ENCODE measurements at places on chromosomes 5 and 9.

DNA sequence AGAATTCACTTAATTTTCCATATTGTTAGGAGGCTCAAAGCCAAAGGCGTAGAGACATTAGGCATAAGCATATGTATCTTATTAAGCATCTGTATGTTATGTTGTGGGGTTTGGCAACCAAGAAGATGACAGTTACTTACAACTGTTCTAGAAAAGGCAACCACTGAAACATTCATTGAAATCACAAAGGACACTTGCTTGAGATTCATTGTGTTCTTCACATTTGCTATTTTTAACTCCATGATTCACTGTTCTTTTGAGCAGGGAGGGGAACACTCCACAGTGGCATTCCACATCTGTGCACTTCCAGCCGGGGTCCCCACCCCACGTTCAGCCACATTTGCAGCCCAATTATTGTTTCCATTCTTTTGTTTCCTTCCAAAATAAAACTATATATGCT lies 107.1 kb downstream of the PALM2AKAP2 start:
- no peak for DNase-seq

DNA sequence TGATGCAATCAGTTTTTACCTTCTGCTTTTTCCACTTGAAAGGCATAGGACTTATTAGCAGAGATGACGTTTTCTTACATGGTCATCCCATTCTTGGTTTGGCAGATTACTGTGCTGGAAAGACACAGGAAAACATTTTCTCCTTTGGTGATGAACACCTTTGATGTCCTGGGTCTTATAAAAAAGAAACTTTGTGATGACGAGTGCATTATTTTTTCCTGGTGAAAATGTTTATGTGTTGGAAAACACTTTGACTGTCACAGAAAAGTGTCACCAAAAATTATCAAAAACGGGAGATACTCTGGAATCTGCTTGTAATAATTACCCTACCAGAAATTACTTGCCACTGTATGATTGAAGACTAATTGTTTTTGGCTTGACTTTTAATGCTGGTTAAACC lies 2020.9 kb downstream of the MAT2B start:
- no peak for DNase-seq

DNA sequence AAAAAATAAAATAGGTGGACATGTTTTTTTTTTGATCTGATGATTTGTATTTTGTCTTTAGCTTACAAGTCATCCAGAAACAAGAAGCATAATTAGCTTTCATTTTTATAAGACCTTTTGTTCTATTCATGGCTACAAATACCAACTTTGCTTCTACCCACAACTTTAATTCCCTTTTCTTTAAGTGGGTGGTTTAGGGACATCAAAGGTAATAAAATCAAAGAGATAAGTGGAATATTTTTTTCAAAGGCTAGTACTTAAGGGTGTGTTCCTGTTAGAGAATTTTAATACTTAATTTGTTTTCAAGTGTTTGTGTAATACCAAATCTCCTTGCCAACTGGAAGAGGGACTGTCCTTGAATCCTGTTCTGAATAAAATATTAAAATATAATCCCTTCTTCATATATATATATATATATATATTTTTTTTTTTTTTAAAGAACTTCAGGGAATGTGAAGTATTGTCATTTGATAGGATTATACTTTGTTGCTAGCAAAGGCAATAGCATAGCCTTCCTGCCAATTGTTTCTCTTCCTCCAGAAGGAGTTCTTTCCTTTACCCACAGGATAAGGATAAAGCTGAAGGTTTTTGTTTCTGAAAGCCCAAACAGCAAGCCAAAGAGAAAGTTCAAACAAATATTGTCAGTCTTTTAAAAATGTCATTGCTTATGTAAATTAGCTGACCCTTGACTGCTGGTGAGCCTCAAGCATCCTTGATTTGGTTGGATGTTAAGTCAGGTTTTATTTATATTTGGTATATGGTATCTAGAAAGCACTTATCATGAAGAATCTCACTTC lies 108.9 kb downstream of the PAM start:
- DNase-seq, result no peak

DNA sequence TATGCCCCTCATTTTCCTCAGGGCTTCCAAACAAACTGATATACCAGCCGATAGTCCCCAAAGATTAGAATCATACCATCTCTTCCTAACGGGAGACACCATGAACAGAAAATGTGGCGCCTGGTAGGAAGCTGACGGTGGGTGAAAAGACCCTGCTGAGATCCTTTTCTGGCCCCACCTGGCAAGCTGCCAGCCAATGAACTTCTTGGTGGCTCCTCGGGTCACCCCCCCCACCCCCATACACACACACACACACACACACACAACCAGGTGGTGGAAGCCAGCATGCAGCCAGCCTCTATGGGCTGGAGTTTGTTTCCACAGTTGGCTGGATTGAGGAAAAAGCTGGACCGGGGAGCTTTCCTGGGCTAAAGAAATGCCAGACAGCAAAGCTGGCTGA lies 4.8 kb upstream of the CCIN start:
- no peak for DNase-seq

DNA sequence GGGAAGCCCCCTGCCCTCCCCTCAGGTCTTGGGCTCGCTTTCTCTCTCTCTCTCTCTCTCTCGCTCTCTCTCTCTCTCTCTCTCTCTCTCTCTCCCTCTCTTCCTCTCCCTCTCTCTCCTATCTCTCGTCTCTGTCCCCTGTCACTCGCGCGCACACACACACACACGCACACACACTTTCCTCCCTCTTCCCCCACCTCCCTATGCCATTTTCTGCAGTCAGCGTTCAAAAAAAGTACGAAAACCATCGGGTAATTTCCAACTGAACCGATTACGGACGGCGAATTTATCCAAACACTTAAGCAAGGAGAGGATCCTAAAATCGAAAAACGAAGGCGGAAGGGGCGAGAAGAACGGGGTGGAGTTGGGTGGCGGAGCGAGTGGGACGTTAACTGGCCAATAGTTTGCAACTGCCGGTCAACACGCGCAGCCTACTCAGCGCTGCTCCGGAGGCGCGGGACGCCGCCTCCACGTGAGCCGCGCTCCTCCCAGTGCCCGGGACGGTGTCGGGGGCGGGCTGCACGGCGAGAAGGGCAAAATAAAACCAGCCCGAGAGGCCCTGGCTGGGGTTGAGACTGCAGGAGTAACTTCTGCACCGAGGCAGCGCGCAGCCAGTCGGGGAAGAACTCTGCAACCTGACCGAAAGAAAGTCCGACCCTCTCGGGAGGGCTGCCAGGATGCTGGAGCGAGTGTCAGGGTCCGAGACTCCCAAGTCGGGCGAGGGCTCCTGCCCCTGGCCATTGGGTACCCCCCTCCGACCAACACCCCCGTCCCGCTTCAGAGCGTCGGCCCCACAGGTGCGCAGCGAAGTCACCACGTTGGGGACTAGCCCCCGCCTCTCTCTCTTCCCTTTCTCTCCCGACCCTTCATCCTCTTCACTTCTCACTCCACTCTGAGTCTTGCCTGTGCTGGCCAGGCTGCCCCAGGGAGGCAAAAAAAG lies 24.9 kb upstream of the ELAVL2 start:
- peak; percentile 51 for DNase-seq

Data from NCI-H2081 (cell line).